Upper lobe of left lung (tissue), 6 donors: ENCODE measurements at places on chromosomes 2 and 18. TPM values are rescaled to one million over a fixed set of nuclear protein-coding genes. Genes with fewer than 3 reads are reported as not detected.

RAD51AP2 gene
- total RNA-seq, result not detected

- H3K36me3 ChIP-seq, result no peaks in the 10 kb centered on the region
- H3K4me1 ChIP-seq, result peaks cover 13% of the 10 kb centered on the region
- no peak overlapping the region for H3K27ac ChIP-seq
- H3K4me3 ChIP-seq, result no peak overlapping the region
Observed at GRCh38 chr2:119808516-119809147, 48.9 kb downstream of the PTPN4 start.

NYAP2 gene
- total RNA-seq, result 3.1 TPM

- no peaks in the 10 kb centered on the region for H3K4me1 ChIP-seq
- DNase-seq, result no peak
- no peak overlapping the region for H3K4me3 ChIP-seq
- H3K27me3 ChIP-seq, result no peaks in the 10 kb centered on the region
- H3K27ac ChIP-seq, result no peak overlapping the region
- no peaks in the 10 kb centered on the region for H3K36me3 ChIP-seq
Observed at GRCh38 chr2:170842785-170843184, 26.1 kb downstream of the GAD1 start.

ARID5A gene
- 33.9 TPM for total RNA-seq

- H3K27me3 ChIP-seq, result no peaks in the 10 kb centered on the region
- H3K36me3 ChIP-seq, result no peaks in the 10 kb centered on the region
- H3K27ac ChIP-seq, result no peak overlapping the region
- no peak for DNase-seq
- no peaks in the 10 kb centered on the region for H3K4me1 ChIP-seq
- H3K4me3 ChIP-seq, result no peak overlapping the region
Observed at GRCh38 chr2:8355102-8355859, 326.6 kb upstream of the ID2 start.

SLC9A2 gene
- total RNA-seq, result 0.30 TPM

- H3K27me3 ChIP-seq, result no peaks in the 10 kb centered on the region
- no peaks in the 10 kb centered on the region for H3K36me3 ChIP-seq
- no peak overlapping the region for H3K4me3 ChIP-seq
- no peak overlapping the region for H3K27ac ChIP-seq
Observed at GRCh38 chr2:153917570-153917969, 45.8 kb downstream of the GALNT13 start.

CBLN2 gene
- not detected for total RNA-seq

DNA sequence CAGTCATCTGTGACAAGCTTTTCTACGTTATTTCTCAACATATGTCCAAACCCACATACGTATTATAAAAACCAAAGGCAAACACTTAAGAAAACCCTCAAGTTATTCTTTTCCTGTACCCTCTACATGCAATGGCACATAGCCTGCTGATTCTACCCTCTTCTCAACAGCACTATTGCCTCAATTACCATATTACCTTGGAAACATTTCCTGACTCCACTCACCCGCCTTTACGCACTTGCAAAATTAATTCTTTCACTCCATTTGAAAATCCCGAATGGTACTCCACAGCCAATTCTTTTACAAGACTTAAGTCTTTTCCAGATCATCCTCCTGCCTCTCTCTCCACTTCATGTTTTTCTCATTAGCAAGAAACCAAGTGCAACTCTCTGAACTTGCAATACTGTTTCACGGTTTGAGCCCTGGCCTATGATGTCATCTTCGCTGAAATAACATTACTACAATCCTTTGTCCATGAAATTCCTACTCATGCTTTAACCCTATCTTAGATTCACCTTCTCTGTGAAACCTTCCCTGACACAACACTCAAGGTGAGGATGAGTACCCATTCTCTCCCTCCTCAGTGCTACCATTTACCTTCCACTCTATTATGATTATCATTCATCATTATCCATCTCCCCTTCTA is 29.0 kb downstream of the SESTD1 start:
- DNase-seq, result no peak
- H3K36me3 ChIP-seq, result no peaks in the 10 kb centered on the region
- no peak overlapping the region for H3K4me3 ChIP-seq
- no peaks in the 10 kb centered on the region for H3K27me3 ChIP-seq
- peaks cover 56% of the 10 kb centered on the region for H3K4me1 ChIP-seq

DNA sequence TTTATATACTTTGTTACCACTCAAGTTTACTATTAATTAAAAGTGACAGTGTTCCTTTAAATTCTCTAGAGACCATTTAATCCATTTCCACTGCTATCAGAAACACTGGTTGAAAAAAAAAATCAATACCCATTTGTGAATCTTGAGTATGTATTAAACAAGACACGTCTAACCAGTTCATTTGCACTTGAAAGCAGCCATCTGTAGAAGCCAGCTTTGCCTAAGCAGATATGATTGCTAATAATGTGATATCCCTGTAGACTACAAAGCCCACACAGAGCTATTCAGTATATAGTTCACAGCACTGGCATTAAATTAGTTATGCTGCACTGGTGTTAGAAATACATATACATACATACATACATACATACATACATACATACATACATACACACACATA is 111.8 kb upstream of the SP3 start:
- no peaks in the 10 kb centered on the region for H3K36me3 ChIP-seq
- H3K4me1 ChIP-seq, result no peaks in the 10 kb centered on the region
- no peaks in the 10 kb centered on the region for H3K27me3 ChIP-seq
- no peak for DNase-seq
- H3K27ac ChIP-seq, result no peak overlapping the region

RIT2 gene
- total RNA-seq, result not detected

SP140 gene
- 8.2 TPM for total RNA-seq

DNA sequence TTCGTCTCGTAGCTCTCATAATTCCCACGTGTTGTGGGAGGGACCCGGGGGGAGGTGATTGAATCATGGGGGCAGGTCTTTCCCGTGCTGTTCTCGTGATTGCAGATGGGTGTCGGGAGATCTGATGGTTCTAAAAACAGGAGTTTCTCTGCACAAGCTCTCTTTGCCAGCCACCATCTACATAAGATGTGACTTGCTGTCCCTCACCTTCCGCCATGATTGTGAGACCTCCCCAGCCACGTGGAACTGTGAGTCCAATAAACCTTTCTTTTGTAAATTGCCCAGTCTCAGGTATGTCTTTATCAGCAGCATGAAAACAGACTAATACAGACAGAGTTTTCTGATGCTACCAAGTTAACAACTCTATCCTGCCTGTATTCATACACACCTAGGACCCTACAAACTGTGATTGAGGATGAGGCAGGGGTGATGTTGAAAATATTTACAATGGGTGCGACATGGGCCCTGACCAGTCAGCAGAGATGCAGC is 3.9 kb downstream of the APOB start:
- no peaks in the 10 kb centered on the region for H3K36me3 ChIP-seq
- no peak overlapping the region for H3K27ac ChIP-seq
- peaks cover 30% of the 10 kb centered on the region for H3K4me1 ChIP-seq
- no peaks in the 10 kb centered on the region for H3K27me3 ChIP-seq
- no peak for DNase-seq
- no peak overlapping the region for H3K4me3 ChIP-seq

DNA sequence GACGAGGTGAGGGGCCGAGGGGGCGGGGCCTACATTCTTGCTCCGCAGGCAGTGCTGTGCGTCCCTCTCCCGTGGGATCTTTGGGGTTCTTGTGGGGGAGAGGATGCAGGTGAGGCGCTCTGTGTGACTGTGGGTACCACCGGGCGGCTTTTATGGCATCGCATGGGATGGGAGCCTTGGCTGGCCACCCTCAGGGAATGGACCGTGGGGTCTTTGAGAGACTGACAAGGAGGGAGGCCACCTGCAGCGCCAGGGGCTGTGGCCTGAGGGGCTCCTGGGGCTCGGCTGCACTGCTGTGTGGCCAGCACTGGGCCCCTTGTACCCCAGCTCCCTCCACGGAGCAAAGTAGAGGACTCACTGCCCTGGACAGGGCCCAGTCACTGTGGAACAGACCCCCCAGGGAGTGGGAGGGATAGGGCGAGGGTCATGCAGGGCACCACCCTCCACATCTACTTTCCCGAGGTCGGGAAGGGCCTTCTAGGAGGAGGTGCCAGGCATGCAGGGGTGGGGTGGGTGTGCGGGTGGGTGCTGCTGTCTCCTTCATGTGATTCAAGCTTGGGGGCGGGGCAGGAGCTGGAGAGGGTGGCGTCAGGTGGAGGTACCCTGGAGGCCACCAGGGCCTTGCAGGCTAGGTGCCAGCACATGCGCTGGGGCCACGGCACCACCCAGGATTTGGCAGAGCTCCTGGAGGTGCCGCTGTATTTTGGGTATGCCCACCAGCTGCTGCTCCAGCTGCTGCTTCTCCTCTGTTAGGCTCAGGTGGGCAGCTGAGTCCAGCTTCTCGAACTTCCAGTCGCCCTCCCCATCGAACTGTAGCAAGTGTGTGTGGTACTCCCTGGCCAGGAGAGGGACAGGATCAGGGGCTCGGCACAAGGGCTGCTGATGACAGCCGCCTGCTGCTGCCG is 1072.4 kb downstream of the RPIA start:
- no peaks in the 10 kb centered on the region for H3K27me3 ChIP-seq
- no peaks in the 10 kb centered on the region for H3K36me3 ChIP-seq

MAB21L4 gene
- 31.1 TPM for total RNA-seq

CAVIN2 gene
- 268 TPM for total RNA-seq

DES gene
- 54.5 TPM for total RNA-seq

DCDC2C gene
- total RNA-seq, result not detected

- H3K4me3 ChIP-seq, result no peak overlapping the region
- H3K27ac ChIP-seq, result no peak overlapping the region
- H3K36me3 ChIP-seq, result no peaks in the 10 kb centered on the region
Observed at GRCh38 chr2:111523009-111523408, 361.0 kb downstream of the ANAPC1 start.

DNA sequence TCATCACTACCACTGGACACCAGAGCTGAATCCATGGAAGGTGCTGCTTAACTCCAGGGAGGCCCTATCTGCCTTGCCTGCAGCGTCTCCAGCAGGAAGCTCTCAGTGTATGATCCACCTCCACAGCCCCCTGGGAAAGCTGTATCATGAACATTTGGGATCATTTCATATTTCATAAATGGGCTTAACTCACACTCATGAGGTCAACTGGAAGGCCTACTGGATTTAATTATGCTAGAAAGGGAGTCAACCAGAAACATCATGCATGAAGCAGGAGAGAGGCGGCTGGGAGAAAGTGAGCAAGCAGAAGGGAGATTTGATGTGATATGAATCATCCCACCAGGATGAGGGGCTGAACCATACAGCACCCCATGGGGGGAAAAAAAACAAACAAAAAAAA is 537.7 kb downstream of the TNS1 start:
- no peak overlapping the region for H3K27ac ChIP-seq
- no peaks in the 10 kb centered on the region for H3K27me3 ChIP-seq
- no peaks in the 10 kb centered on the region for H3K4me1 ChIP-seq
- no peak for DNase-seq

GRCh38 chr2:174259981-174260380 is 11.6 kb upstream of the OLA1 start:
- no peaks in the 10 kb centered on the region for H3K27me3 ChIP-seq
- no peak overlapping the region for H3K4me3 ChIP-seq
- no peaks in the 10 kb centered on the region for H3K4me1 ChIP-seq
- no peak for DNase-seq

DNA sequence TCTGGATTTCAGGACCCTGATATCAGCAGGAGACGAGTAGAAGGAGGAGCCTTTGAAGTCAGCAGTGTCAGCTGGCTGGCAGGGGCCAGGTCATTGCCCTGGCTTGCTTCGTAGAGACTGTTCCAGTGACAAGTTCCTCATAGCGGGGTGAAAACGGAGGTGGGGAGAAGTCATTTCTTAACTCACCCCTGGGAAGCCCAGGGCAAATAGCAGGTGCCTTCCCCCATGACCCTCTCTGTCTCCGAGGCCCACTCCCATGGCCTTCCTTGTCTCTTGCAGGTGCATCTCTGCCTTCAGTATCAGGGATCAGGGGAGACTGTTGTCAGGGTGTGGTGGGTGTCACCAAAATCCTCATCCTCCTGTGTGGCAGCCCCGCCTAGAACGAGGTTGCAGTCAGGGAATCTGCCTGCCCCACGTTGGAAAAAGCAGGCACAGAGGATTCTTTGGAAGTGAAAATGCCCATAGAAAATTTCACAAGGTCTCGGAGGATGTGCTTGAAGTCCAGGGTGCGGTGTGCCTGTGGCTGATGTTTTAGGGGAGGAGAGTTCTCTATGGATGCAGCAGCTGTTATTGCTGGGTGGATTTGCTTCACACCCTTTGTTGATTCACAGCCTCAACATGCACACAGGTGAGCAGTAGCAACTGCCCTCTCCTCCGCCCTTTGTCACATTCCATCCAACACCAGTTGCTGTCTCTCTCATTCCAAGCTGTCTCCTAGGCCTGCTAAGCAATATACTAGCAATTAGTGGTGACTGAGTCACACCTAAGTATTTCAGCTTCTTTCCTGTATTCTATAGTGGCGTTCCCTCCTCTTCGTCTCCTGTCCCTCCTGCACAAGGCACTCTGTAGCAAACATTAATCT is 142.6 kb upstream of the FHL2 start:
- no peak for DNase-seq
- no peaks in the 10 kb centered on the region for H3K27me3 ChIP-seq
- H3K36me3 ChIP-seq, result no peaks in the 10 kb centered on the region
- H3K4me1 ChIP-seq, result no peaks in the 10 kb centered on the region
- H3K4me3 ChIP-seq, result no peak overlapping the region
- no peak overlapping the region for H3K27ac ChIP-seq

DNA sequence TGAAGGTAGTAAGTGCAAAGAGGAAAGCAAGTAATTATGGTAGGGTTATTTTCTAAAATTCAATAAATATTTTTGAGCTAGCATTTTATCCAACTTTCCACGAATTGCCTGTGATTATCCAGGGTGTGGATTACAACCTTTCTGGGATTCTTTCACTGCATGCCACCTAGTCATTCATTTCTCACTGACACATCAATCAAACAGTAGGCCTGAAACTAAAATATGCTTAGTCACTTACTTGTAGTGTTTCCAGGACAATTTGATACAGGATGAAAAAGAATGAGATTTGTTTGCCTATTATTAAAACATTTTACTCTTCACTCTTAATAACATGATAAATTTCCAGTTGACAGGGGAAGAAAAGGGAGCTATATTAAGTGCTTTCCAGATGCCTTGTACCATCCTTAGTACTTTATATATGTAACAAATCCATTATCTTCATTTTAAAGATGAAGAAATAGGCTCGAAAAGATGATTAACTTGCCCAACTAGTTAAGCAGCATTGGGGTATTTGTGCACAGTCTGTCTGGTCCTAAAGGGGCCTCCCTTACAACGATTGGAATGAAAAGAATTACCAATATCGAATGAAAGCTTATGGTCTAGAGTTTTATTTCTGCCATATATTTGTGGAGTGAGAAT is 70.4 kb downstream of the KCTD1 start:
- H3K4me1 ChIP-seq, result no peaks in the 10 kb centered on the region
- no peaks in the 10 kb centered on the region for H3K27me3 ChIP-seq
- H3K4me3 ChIP-seq, result no peak overlapping the region
- no peaks in the 10 kb centered on the region for H3K36me3 ChIP-seq
- no peak overlapping the region for H3K27ac ChIP-seq

GRCh38 chr2:226114436-226114835 is 685.2 kb downstream of the IRS1 start:
- H3K27ac ChIP-seq, result no peak overlapping the region
- H3K27me3 ChIP-seq, result no peaks in the 10 kb centered on the region
- no peak for DNase-seq
- H3K36me3 ChIP-seq, result no peaks in the 10 kb centered on the region
